ENCODE measurements at places on chromosomes 7 and 10.

DNA sequence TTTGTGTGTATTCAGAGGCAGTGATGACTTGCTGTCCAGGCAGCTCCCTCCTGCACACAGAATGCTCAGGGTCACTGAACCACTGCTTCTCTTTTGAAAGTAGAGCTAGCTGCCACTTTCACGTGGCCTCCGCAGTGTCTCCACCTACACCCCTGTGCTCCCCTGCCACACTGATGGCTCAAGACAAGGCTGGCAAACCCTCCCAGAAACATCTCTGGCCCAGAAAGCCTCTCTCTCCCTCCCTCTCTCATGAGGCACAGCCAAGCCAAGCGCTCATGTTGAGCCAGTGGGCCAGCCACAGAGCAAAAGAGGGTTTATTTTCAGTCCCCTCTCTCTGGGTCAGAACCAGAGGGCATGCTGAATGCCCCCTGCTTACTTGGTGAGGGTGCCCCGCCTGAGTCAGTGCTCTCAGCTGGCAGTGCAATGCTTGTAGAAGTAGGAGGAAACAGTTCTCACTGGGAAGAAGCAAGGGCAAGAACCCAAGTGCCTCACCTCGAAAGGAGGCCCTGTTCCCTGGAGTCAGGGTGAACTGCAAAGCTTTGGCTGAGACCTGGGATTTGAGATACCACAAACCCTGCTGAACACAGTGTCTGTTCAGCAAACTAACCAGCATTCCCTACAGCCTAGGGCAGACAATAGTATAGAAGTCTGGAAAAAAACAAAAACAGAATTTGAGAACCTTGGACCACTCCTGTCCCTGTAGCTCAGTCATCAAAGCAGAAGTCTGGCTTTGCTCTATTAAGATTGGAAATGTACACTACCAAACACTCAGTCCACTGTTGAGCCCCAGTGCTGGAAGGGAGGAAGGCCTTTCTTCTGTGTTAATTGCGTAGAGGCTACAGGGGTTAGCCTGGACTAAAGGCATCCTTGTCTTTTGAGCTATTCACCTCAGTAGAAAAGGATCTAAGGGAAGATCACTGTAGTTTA lies 15.8 kb downstream of the SCD start:
- DNase-seq = no peak

- DNase-seq = no peak
These were observed 15.4 kb upstream of the KDM7A start for GRCh38 chr7:140192176-140192575.

- DNase-seq = no peak
These were observed 44.7 kb downstream of the FRMD4A start for GRCh38 chr10:14285941-14286560.

DNA sequence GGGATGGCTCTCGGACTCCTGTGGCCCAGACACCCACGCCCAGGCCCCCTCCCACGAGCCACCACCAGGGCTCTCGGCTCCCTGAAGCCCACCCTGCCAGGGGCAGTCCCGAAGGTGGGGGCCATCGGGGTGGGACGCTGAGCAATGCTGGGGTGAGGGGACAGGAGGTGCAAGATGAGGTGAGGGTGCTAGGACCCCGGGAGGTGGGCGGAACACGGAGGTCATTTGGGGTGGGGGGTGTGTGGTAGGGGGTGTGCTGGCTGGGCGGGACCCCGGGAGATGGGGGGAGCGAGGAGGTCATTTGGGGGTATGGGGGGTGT lies 17.0 kb upstream of the LFNG start:
- DNase-seq = no peak

- DNase-seq = no peak
These were observed 3.7 kb upstream of the AOC1 start for GRCh38 chr7:150848561-150849115.

- no peak for DNase-seq
These were observed 66.2 kb downstream of the FAM241B start for GRCh38 chr10:69696073-69696731.

GRCh38 chr10:31134311-31134952 lies 102.8 kb upstream of the ZNF438 start:
- peak; percentile 33 for DNase-seq

GRCh38 chr10:104867966-104868598 lies 227.0 kb downstream of the SORCS3 start:
- no peak for DNase-seq

DNA sequence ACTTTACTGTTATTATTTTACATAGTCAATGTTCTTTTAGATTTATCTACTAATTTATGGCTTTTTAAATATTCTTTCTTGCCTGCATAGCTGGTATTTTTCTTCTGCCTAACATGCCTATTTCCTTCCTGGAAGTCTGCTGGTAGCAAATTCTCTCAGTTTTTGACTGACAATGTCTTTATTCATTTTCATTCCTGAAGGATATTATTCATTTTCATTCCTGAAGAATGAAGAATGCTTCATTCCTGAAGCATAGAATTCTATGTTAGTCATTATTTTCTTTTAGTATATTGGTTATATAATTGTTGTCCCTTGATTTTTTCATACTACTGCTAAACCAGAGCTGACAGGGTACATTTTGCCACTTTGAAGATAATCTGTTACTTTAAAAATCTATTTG lies 41.8 kb downstream of the TMEM168 start:
- DNase-seq = no peak

GRCh38 chr7:99143521-99143852 lies 421 bp downstream of the SMURF1 start:
- DNase-seq = no peak

GRCh38 chr7:69683002-69683401 lies 84.7 kb downstream of the AUTS2 start:
- no peak for DNase-seq

GRCh38 chr10:10149899-10150298 lies 867.8 kb upstream of the CELF2 start:
- DNase-seq = no peak

DNA sequence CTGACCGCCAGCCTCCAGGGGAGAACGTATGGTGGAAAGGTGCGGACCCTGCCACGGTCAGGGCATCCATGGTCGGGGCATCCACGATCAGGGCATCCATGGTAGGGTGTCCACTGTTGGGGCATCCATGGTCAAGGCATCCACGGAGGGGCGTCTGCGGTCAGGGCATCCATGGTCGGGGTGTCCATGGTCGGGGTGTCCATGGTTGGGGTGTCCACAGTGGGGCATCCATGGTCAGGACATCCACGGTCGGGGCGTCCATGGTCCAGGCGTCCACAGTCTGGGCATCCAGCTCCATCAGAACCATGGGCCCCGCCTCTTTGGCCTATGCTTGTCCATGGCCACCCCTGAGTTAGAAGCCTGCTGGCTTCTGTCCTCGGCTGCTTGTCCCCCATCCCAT lies 148.1 kb downstream of the ADARB2 start:
- DNase-seq = no peak

DNA sequence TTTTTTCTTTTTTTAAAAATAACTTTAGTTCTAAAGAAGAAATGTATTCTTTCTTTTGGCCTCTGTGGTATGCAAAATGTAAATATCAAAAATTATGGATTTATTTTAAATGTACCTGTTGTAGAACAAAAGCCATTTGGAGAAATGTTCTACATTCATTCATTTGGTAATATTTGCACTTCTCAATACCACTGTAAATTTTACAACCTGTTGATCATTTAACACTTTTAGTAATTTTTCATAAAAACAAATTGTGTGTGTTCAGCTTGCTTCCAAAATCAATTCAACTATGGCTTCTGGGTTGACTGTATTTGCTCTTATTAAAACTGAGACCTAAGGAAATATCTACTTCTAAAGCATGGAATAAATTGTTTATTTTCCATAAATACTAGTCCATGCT lies 2.3 kb upstream of the IGF2BP3 start:
- no peak for DNase-seq

- DNase-seq = no peak
These were observed 452.2 kb upstream of the SORCS1 start for GRCh38 chr10:107616463-107617410.

DNA sequence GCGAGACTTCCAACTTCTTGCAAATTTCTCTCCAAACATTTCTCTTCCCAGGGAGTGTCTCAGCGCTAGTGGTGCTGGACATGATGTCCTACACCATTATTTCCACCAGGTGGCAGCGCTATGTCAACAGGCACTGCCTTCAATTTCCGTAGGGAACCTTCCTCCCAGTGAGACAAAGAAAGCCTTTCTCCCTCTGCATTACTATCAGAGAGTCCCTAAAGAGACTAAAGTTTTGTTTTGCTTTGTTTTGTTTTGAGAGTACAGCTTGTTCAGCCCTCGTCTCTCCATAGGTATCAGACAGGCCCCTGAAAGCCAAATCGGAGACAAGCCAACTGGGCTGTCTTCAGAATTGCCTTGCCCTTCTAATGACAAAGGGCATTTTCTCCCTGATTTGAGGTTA lies 44.2 kb upstream of the GGCT start:
- DNase-seq = peak; percentile 4

DNA sequence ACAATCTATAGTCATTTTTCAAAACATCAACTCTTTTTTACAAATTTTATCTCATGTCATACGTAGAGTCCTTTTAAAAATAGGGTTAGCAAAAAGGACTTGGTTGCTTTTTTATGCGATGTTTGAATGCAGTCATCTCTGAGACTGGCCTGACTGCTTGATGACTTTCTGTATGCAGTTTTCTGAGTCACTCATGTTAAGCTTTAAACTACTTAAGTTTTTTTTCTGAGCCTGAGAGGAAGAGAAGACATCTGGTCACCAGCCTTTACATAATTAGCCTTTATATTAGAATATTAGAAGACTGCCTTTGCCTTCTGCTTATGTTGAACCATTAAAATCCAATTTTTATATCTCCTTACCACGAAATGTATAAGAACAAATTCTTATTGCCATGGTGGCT lies 834.4 kb upstream of the MBL2 start:
- DNase-seq = no peak

- DNase-seq = no peak
These were observed 21.7 kb downstream of the CCM2 start for GRCh38 chr7:45021604-45022296.

DNA sequence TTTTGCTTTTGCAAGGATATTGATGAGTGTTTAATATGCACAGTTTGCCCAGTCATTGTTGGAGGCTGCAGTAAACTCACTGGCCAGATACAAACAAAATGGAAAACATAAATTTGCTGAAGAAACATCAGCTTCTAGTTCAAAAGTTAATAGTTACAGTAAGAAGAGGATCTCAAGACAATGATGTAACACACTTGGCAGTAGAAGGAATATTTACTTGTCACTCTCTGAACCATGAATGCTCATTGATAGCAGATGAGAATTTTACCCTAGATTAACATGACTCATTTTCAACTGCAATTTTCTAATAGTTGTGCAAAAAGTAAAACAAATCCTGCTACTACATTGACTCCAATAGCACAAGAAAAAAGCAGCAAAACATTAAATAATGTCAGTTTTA lies 47.7 kb downstream of the VWC2 start:
- no peak for DNase-seq

DNA sequence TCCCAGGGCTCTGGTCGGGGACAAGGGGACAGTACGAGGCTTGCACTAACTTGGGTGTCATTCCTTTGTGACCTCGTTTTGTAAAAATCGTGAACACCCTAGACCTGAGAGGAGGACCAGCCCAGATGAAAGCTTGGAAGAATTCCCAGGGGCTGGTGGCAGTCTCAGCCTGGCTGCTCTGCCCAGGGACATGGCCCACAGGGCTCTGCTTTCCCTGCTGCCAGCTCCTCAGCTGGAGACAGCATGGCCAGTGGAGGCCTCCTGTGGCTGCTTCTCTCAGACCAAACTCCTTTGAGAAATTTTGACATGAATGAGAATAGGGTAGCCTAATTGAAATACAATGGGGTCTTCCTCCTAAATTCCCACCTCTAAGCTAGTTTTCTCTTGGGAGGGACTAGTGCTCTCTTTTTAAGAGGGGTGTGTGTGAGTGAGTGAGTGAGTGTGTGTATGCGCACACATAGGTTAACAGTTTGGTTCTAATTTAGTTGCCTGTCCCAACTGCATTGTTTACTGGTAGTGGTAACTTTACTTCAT lies 140.3 kb upstream of the EFCAB10 start:
- no peak for DNase-seq

DNA sequence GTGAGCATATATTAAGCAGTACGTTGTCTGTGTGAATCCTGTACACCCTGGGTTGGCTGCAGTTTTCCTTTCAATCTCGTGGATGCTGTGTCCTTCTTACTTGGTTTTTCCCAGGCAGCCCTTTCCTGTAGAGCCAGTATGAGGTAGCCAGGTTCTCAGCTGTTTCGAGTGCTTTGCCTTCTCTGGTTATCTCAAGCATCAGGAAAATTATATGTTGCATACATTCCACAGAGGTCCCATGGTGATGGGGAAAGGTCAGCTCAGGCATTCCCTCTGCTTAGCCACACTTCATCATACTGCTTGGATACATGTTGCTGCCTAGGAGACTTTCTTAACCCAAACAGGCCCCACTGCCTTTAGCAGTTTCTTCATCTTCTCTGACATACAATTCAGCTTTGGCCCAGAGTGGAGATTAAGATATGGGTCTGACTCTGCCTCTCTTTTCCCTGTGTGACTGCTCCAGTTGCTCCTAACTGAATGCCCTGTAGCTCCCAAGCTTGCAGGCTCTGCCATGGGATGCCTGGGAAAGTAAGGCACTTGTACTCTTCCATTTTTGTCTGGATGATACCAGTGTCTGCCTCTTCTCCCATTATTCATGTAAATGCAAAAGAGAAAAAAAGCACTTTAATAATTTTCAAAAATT lies 11.3 kb downstream of the GNAI1 start:
- DNase-seq = no peak

- no peak for DNase-seq
These were observed 54.0 kb downstream of the GTF2IRD1 start for GRCh38 chr7:74507538-74508319.

- DNase-seq = no peak
These were observed 57.9 kb downstream of the SDK1 start for GRCh38 chr7:3358991-3359390.

DNA sequence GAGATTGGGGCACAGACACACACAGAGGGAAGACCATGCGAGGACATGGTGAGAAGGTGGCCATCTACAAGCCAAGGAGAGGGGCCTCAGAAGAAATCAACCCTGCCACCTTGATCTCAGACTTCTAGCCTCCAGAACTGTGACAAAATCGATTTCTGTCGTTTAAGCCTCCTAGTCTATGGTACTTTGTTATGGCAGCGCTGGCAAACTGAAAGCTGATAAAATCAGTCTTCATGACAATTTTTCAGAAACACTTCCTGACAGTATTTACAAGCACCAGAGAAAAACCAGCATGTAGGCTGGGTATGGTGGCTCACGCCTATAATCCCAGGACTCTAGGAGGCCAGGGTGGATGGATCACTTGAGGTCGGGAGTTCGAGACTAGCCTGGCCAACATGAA lies 4.2 kb downstream of the PARP12 start:
- no peak for DNase-seq

GRCh38 chr7:74560086-74560719 lies 97.3 kb upstream of the GTF2I start:
- DNase-seq = no peak

GRCh38 chr7:117791877-117792780 lies 81.1 kb downstream of the CTTNBP2 start:
- DNase-seq = no peak

DNA sequence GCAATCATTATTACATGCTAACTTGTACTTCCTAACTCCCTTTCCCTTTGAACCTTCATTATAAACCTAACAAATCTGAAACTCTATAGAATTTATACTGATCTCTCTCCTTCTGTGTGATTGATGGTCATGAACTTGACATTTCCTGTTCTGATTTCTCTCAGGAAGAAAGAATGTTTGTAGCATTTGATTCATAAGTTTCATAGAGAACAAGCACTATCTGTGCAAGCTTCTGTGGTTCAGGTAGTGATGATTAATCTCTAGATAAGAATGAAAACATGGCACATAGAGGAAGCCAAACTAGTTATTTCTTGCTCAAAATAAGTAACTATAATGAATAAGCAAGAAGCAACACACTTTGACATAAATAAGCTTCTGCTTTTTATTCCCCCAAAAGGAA lies 34.2 kb downstream of the TFPI2 start:
- DNase-seq = no peak

- DNase-seq = no peak
These were observed 22.8 kb upstream of the MALSU1 start for GRCh38 chr7:23276376-23276775.

Data from NCI-H187 (cell line).